Stimulated activated CD4-positive, alpha-beta T cell treated with anti-CD3 and anti-CD28 coated beads, Interleukin-2, amount 100 ng/mL, for 4 hours (primary cell): ENCODE measurements at places on chromosomes 3 and 15.

DNA sequence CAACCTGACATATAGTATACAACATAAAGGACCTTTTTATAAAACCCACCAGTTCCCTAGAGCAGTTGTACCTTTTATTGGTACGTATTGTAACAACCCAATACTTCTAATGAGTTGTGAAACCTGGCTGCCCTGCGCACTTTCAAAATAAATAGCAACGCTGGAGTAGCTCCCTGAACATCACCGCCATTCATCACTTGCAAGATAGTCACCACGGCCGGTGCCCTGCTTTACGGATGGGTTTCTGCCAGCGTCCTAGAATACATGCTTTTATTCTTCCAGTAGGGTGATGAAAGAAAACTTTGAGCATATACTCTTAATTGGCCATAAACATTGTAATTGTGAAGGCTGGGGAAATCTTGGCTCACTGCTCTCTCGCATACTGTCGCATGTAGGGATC is 220.7 kb downstream of the TBL1XR1 start:
- no peak for DNase-seq

DNA sequence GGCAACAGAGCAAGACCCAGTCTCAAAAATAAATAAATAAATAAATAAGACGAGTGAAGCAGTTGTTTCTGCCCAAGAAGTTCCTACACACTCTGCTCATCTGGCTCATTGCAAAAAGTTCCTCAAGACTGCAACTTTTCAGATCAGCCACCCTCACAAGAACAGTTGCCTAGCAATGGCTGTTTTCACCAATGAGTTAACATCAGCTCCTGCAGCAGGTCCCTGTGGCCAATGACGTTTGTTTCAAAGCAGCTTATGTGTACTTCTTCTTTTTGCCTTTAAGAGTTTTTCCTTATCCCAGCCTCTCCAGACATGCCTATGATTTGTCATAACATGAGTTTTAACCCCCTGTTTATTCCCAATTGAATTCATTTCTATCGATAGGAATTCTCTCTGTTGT is 118.4 kb upstream of the SPRED1 start:
- DNase-seq: no peak

GRCh38 chr15:89662893-89663626 is 7.8 kb upstream of the KIF7 start:
- no peak for DNase-seq

DNA sequence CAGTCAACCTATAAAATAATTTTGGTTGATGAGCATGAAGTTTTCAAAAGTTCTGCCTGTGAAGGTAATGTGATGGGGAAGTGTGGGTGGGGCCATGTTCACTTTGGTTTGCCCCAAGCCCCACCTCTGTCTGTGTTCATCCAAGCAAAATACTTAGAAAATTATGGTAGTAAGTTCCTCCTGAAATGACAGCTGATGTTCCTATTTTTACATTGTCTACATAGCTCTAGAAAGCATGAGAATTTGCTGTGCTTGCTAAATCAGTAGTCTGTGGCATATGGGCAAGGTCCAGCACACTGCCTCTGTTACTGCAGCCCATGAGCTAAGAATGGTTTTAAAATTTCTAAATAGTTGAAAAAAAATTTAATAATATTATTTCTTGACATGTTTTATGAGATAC is 21.9 kb upstream of the CP start:
- no peak for DNase-seq

GRCh38 chr3:139317660-139318430 is 26.0 kb upstream of the MRPS22 start:
- DNase-seq: no peak

DNA sequence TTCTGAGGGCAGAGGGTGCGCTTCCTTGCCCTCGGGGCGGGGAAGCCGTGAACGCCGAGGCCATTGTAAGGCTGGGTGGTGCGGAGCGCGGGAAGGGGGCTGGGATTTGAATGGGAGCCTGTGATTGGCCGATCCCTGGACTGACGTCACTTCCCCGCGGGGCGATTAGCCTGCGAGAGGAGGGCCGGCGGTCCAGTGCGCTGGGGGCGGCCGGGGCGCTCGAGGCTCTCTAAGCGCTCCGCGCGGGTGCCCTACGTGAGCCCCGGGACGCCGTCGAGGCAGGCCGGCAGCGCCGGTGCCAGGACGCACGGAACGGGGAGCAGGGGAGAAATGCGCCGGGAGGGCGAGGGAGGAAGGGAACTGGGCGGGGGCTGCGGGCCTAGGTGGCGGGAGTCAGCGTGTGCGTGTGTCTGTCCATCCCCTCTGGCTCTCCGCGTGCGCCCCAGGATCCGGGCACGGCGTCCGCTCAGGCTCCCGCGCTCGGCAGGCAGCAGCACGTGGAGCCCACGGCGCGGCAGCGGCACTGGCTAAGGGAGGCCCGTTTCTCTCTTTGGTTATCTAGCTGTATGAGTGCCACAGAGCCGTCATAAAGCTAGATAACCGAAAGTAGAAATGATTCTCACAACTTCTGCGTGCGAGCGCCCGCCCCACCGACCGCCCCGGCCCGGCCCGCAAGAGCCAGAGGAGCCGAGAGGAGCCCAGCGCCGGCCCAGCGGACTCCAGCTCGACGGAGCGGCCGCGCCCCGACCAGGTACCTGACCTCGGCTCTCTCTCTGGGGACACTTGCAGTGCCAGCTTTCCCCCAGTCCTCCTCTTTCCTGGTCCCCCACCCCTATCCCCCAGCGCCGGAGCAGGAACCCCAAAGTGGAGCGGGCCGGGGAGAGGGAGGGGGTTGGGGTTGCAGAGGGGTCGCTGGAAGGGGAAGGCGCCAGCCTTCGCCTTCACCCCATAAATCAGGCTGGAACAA is 33.1 kb upstream of the POLG start:
- no peak for DNase-seq

DNA sequence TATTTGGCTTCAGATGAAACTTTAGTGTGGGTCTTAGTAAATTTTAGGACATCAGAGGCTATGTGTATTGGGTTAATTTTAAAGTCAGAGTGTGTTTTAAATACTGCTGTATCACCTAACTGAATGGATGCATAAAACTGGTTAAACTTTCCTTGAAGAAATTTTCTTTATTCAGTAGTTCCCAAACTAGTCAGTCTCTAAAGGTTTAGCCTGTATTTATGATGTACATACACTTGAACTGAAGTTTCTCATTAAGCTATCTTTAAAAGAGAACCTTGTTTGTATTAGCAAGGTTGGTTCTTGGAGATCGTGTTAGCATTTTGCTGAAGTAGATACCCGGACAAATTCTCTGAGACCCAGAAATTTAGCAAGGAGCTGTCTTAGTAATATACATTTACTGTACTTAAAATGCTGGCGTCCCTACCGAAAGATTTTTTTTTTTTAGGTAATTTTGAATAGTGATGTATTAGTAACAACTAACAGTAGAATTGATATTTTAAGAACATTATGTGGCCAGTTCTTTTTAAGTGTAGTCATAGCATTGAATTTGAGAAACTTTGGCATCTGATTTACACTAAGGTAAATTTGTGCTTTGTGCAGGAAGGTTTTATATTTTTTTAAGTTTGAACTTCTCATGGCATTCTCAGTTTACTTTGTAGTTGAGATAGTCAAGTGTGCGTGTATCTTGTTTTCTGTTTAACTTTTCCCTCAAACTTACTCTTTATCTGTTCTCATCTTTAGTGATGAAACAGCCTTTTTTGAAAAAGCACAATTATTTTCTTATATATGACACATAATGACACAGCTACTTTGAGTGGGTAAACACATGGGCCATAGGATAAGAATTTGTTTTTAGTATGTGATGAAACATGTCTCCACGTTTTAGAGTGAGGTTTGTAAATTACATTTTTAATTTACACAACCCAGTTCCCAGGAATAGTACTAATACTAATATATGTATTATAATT is 2.9 kb downstream of the DIPK2A start:
- no peak for DNase-seq

DNA sequence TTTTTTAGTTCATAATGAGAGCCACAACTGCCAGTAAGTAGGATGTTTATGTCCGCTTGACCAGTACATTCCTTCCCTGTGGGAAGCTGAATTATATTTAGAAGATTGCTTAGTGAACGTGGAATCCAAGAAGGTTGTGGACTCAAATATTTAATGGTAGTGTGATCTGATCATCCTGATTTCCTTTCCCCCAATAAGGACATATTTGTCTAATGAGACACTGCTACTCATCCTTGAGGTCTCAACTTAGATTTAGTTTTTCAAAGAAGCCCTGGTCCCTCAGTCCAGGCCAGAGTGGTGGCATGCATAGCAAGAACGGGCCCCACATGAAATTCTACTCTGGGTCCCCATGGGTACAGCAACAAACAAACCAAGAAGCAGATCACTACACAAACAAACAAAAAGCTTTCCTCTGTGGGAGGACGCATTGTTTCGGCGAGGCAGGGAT is 60.8 kb downstream of the USP13 start:
- no peak for DNase-seq
